ENCODE measurements at places on chromosomes 4 and X. TPM values are rescaled to one million over a fixed set of nuclear protein-coding genes. Genes with fewer than 3 reads are reported as not detected.
A peak's percentile ranks its signal among the peaks of the same experiment; 100 is the strongest.

Gene CLDN22
- polyA plus RNA-seq: not detected

- DNase-seq: no peak
Observed at GRCh38 chrX:40325161-40325560, 227.4 kb upstream of the BCOR start.

Gene UBA6
- polyA plus RNA-seq: 4.2 TPM

GRCh38 chr4:54077812-54078211 is 13.4 kb upstream of the CHIC2 start:
- DNase-seq: no peak

DNA sequence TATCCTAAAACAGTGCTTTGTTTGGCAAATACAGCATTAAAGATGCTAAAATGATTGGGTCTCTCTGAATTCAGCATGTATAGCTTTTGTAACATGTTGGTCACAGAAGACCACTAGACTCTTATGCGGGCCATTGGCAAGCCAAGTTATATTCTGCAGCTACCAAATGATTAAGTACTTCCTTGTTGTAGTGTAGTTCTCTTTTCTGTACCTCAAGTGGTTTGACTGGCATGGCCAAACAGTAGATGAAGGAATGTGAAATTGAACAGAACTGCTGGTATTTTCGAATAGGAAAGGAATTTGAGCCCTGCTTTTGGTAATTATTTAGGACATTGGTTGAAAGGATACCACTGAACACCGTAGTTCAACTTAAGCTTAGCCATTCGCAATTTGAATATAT is 193.9 kb upstream of the GPC4 start:
- DNase-seq: no peak

DNA sequence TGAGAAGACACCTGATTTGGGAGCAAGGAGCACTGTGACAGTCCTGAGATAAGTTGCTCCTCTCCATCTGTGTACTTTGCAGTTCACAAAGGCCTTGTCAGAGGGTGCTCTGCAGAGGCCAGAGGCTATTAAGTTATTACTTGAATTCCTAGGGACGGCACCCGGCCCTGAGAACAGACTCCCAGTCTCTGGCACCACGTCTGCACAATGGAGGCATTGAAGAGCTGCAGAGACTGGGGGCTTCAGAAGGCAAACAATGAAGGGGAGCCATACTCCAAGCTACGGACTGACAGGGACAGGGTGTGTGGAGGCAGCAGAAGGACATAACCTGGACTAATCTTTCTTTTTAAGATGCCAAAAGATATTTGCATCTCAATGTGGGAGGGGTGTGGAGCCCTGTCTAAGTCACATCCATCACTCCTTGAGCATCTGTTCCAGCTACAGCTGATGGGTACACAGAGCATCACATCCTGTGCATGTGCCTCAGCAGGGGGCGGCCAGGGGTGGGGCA is 11.5 kb downstream of the RASGEF1B start:
- no peak for DNase-seq

DNA sequence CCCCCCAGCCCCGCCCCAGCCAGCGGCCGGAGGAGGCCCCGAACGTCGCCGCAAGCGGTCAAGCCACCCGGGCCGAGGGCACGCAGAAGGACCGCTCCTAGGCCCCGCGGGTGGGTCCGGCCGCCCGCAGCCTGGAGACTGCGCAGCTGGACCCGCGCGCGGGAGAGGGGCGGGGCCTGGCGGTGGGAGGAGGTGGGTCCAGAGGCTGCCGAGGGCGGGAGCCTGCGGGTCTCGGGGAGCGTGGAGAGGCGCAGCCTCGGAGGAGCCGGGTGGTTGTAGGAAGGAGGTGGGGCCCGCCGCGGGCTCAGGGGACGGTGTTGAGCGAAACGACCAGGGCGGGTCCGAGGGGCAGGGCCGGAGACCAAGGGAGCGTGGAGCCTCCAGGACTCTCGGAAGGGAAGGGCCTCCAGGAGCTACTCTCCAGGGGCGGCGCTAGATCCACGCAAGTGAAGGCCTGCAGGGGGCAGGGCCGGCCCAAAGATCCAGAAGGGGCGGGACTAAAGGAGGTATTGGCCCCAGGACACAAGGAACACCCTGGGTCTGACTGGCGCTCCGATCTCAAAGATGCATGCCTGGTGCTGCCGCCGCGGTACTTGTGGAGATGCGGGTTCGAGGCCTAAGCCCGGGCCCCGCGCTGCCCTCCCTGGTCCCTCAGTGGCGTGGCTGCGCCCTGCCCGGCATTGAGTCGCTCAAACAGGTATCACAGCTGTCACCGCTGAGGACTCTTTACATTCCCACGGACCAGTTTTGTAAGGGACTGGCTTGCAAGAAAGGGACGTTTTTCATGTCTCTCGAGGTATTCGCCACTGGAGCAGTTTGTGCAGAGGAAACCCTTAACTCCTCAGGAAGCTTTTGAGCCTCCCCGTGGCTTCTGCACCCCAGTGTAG is 5.9 kb downstream of the TIMM17B start:
- DNase-seq: peak; percentile 96

- no peak for DNase-seq
Observed at GRCh38 chr4:144674711-144675110, 28.8 kb downstream of the HHIP start.

Gene CENPVL1
- not detected for polyA plus RNA-seq

DNA sequence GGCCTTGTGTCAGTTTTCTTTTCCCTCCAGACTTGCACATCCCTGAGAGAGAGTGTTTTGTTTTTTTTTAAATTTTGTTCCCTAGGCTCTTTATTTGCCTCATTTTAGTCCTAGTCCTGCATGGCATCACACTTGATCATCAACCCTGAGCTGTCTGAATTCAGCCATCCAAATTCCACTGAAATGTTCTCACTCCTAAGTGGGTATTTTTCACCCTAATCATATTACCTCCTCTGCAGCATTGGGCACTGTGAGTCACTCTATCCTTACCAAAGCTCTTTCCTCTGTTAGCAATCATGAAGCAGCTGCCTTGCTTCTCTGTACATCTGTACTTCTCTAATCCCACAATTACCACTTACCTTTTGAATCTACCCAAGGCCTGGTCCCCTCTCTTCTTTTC is 356.6 kb upstream of the MAGEB2 start:
- DNase-seq: no peak

Gene HELT
- polyA plus RNA-seq: not detected

DNA sequence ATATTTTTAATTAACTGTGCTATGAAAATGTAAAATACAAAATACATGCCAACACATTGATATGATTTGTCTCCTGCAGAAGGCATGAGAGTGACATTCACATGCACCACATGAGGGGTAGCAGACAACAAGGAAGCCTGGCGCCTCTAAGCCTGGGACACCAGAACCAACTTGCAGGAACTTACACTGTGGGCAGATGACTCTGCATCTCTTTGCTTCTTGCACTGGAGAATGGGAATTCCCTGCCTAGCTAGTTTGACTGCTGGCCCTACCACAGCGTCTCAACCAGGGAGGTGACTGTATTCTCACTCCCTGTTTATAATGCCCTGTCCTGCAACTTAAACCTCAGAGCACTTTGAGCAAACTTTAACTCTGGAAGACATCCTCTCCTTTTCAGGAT is 40.5 kb downstream of the PAGE2 start:
- no peak for DNase-seq

Gene CCNA2
- 3.0 TPM for polyA plus RNA-seq
